ENCODE measurements at places on chromosomes 7 and 10.

DNA sequence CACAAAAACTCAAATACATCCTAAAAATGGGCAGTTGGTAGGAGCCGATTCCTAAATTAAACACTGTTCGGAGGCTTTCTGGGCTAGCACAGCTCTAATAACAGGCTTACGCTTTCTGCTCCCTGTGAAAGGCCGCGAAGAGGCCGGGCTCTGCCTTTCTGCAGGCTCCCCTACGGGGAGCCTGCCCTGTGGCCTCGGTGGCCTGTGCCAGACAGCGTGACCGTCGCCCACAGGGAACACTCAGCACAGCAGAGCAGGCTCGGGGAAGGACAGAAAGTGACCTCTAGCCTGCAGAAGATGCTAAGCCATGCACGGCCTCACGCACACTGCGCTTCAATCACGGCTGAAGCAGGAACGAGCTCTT is 64.2 kb downstream of the DIP2C start:
- DNase-seq: no peak

- DNase-seq: no peak
Observed at GRCh38 chr7:2687881-2688318, at the start of gene AMZ1. Gene AMZ1 (plus strand): TSS chr7:2688202. CDS start chr7:2700452, 12,250 bp downstream.

- DNase-seq: no peak
Observed at GRCh38 chr10:106577266-106577665, 587.2 kb downstream of the SORCS1 start.

GRCh38 chr10:97842656-97843280 is 6.9 kb upstream of the GOLGA7B start:
- no peak for DNase-seq

DNA sequence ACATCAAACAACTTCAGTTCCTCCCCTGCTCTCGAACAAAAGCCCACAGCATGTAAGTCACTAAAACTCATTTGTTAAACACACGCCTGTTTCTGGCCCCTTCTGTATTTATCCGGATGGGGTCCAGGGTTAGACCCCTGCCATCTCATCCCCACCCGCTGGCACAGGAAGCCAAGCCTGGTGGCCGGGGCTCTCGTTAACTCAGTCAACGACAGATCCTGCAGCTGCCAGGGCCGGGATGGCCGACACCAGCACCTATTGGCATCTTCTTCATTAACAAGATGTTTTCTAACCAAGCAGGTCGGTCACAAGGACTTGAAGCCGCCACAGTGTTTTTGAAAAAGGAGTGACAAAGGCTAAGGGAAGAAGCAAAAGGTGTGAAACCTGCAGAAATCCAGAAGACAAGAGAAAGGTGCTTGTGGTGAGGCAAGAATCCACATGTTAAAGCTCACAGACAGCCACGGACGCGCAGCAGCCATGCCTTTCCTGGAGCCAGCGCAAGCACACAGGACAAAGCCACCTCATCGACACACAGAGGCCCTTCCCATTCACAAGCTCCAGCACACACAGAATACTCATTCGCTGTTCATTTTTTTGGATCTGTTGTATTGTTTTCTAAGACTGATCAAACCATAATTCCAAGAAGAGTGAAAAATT is 202.7 kb downstream of the DIP2C start:
- DNase-seq: no peak

GRCh38 chr10:60646966-60647796 is 131.1 kb upstream of the CDK1 start:
- no peak for DNase-seq

DNA sequence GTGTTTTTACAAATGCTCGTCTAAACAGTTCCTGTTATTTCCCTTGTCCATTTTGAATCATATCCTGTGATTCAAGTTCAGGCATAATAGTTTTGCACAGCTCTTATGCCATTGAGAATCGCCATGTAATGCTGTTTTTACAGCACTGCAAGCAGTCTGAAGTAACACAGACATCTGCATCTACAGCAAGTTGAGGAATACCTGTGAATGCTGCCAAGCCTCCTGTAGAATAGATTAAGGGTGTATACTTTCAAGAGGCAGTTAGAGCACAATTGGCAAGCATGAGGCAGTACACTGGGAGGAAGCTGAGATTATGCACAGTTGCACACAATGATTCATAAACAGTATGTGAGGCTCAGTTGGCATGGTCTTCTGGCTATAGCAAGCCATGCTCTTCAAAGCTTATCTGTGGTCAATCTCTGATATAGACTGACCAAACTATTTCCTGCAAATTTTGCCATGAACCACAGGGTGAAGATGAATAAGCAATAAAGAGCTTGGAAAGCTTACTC is 121.9 kb upstream of the AKR1E2 start:
- no peak for DNase-seq

- DNase-seq: no peak
Observed at GRCh38 chr10:122143238-122143841, 127.8 kb upstream of the BTBD16 start.

DNA sequence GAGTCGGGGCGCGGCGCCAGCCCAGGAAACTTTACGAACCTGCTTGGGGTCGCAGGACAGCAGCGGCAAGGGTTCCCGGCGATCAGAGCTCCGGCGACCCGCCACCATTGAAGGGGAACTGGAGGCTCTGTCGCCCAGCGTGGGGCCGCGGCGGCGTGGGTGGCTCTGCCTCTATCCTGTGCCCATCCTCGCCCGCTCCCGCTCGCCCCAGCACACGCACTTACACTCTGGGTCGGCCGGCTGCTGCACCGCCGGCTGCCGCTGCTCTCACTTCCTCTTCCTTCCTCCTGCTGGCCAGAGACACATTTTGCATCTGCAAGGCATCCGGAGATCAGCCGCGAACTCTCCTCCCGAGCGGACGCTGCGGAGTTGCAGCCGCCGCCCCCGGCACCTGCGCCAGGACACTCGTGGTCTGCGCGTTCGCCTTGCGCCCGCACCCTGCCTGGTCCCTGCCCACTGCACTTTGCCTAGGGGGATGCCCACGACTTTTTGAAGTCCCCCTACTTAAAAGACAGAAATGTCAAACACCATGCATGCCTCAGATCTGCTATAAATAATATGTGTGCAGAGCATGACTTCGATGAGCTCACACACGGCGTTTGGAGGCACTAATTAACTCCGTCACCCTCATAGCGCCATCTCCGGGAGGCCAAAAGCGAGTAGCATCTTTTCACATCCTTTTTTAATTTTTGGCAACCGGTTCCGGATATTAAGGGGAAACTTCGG is at the start of gene ELMO1:
ELMO1 (minus strand) TSS at position 229 of the 726 bp plus-strand sequence. CDS start 106,174 bp downstream, outside the sequence.
- peak; percentile 55 for DNase-seq

GRCh38 chr10:57562211-57562610 is 705.5 kb downstream of the IPMK start:
- no peak for DNase-seq

- no peak for DNase-seq
Observed at GRCh38 chr7:111264111-111264868, 173.4 kb downstream of the LRRN3 start.

DNA sequence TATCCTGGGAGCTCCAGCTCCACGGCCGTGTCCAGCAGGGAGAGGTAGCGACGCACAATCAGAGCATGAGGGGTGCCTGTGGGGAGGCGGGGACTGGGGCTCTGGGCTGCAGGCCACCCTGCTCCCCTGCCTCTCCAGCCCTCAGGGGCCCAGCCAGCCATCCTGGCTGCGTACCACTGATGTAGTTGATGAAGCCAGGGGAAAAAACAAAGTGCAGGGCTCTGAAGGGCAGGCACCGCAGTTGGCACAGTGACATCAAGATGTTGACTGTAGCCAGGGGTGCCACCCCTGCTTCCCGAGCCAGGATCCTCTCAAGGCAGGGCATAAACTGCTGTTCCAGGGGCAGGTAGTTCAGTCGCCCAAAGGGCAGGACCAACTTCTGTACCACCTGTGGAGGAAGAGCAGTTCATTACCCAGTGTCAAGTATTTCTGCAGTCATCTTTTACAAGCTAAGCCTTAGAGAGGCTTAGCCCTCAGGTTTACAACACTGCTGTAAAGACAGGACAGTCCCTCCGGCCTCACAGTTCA is 2.8 kb downstream of the FASTK start:
- no peak for DNase-seq

- no peak for DNase-seq
Observed at GRCh38 chr10:16566202-16566805, 44.6 kb upstream of the C1QL3 start.
